IPS DF 6.9 (cell line): ENCODE measurements at places on chromosomes 6 and 20.

GRCh38 chr20:32404017-32404416 is 45.9 kb downstream of the ASXL1 start:
- no peak for DNase-seq

DNA sequence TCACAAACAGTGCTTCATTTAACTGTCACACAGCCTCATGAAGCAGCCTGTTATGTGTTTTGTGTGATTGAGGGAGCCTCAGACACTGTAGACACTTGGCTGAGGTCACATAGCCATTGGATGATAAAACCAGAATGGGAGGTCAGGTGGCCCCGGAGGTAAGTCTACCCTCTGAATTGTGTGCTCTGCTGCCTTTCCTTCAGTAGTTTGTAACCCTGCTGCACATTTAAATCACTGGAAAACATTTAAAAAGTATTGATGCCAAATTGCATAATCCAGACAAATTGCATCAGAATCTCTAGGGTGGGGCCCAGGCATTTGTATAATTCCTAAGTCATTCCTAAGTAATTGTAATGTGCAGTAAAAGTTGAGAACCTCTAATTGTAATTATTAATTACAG is 85.2 kb upstream of the ECI2 start:
- DNase-seq, result no peak

DNA sequence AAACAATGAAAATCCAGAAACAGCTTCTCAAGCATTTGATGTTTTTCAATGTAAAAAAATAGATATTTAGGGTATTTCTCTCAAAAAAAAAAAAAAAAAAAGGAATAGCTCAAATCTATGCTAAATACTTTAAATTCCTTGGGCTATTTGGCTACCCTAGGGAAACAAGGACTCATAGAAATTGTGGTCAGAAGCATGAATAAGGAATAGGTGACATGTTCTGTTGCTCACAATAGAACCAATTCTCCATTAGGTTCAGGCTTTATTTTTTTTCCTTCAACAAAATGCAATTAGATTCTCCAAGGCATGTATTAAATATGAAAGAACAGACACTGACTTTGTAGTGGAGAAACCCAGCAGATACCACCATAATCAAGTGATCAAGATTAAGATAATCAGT is 904.3 kb upstream of the FLRT3 start:
- DNase-seq, result no peak

GRCh38 chr20:32680544-32681174 is 6.9 kb upstream of the C20orf203 start:
- DNase-seq, result no peak

- no peak for DNase-seq
Measured at GRCh38 chr20:20520776-20521175, 152.9 kb downstream of the INSM1 start.
